Dermis microvascular lymphatic vessel endothelial cell (primary cell): ENCODE measurements at places on chromosomes 13 and 19. TPM values are rescaled to one million over a fixed set of nuclear protein-coding genes. Genes with fewer than 3 reads are reported as not detected.

TEKTIP1 gene
- total RNA-seq = not detected in 2 replicates

F2RL3 gene
- 2.6 and 13.9 TPM in 2 replicates for total RNA-seq

CUL4A gene
- 80.1 and 97.7 TPM in 2 replicates for total RNA-seq

URAD gene
- not detected in 2 replicates for total RNA-seq

TSKS gene
- total RNA-seq = not detected in 2 replicates

SYT3 gene
- total RNA-seq = under 0.01 TPM in 1 of 2 replicates, not detected in the other

SYCN gene
- total RNA-seq = not detected in 2 replicates

POU4F1 gene
- total RNA-seq = under 0.01 TPM in 2 replicates

EPN1 gene
- total RNA-seq = 25.0 and 59.2 TPM in 2 replicates

CYP2A7 gene
- total RNA-seq = not detected in 2 replicates

ZNF235 gene
- total RNA-seq = 4.2 and 5.6 TPM in 2 replicates

ZNF492 gene
- 0.39 and 0.63 TPM in 2 replicates for total RNA-seq

IRGQ gene
- total RNA-seq = 18.5 and 28.3 TPM in 2 replicates

PSG11 gene
- total RNA-seq = 0.13 TPM in 2 replicates

C19orf38 gene
- total RNA-seq = 0.13 TPM in 1 of 2 replicates, not detected in the other

SAFB gene
- 35.7 and 56.4 TPM in 2 replicates for total RNA-seq

MATK gene
- total RNA-seq = 0.64 and 0.76 TPM in 2 replicates

ZNF211 gene
- 6.7 and 9.0 TPM in 2 replicates for total RNA-seq

KLK4 gene
- total RNA-seq = not detected in 2 replicates

ZIC2 gene
- 0.13 and 0.25 TPM in 2 replicates for total RNA-seq

TEX101 gene
- not detected in 2 replicates for total RNA-seq

HS6ST3 gene
- under 0.01 TPM in 2 replicates for total RNA-seq

HSH2D gene
- not detected in 2 replicates for total RNA-seq

SLC7A1 gene
- total RNA-seq = 14.9 and 22.5 TPM in 2 replicates

CKM gene
- 0.13 TPM in 1 of 2 replicates, not detected in the other for total RNA-seq

CACNG6 gene
- total RNA-seq = 0.38 and 0.77 TPM in 2 replicates

SBSN gene
- total RNA-seq = not detected in 2 replicates

A1BG gene
- 4.3 and 5.4 TPM in 2 replicates for total RNA-seq

IGFL1 gene
- total RNA-seq = not detected in 2 replicates

PABPC3 gene
- total RNA-seq = under 0.01 TPM in 2 replicates

UBE2L5 gene
- total RNA-seq = not detected in 2 replicates

SLC6A16 gene
- 0.26 and 0.51 TPM in 2 replicates for total RNA-seq

NKG7 gene
- total RNA-seq = not detected in 2 replicates

YJEFN3 gene
- 0.25 and 0.26 TPM in 2 replicates for total RNA-seq

PLPP2 gene
- 20.5 and 36.7 TPM in 2 replicates for total RNA-seq

CEACAM3 gene
- not detected in 2 replicates for total RNA-seq

PROZ gene
- not detected in 2 replicates for total RNA-seq

ZNF284 gene
- 2.2 and 2.4 TPM in 2 replicates for total RNA-seq

FCHO1 gene
- total RNA-seq = 0.63 and 0.90 TPM in 2 replicates

SSC5D gene
- under 0.01 and 0.13 TPM in 2 replicates for total RNA-seq

ONECUT3 gene
- total RNA-seq = not detected in 2 replicates

SIGLEC14 gene
- total RNA-seq = under 0.01 TPM in 1 of 2 replicates, not detected in the other

LAIR2 gene
- not detected in 2 replicates for total RNA-seq

DEDD2 gene
- 15.0 and 20.9 TPM in 2 replicates for total RNA-seq

SYT5 gene
- total RNA-seq = under 0.01 TPM in 1 of 2 replicates, not detected in the other

C2CD4C gene
- total RNA-seq = 3.7 and 7.2 TPM in 2 replicates

CD22 gene
- total RNA-seq = 0.13 and 0.38 TPM in 2 replicates

CLDND2 gene
- not detected in 2 replicates for total RNA-seq

ODAD3 gene
- total RNA-seq = under 0.01 and 0.13 TPM in 2 replicates

RAD23A gene
- 52.4 and 59.2 TPM in 2 replicates for total RNA-seq

SUGP2 gene
- total RNA-seq = 11.0 and 16.1 TPM in 2 replicates

LACC1 gene
- 5.8 and 12.0 TPM in 2 replicates for total RNA-seq

NUP58 gene
- total RNA-seq = 37.4 and 39.3 TPM in 2 replicates

HRC gene
- not detected in 2 replicates for total RNA-seq

PLK5 gene
- total RNA-seq = not detected in 2 replicates

TGFB1 gene
- total RNA-seq = 20.8 and 67.1 TPM in 2 replicates
